Transverse colon (tissue), 4 donors: ENCODE measurements at places on chromosomes 12 and 14. TPM values are rescaled to one million over a fixed set of nuclear protein-coding genes. Genes with fewer than 3 reads are reported as not detected.

- no peaks in the 10 kb centered on the region for H3K4me1 ChIP-seq
- no peak for DNase-seq
- H3K27ac ChIP-seq: no peak overlapping the region
- H3K4me3 ChIP-seq: no peak overlapping the region
Measured at GRCh38 chr14:21612324-21612723, 22.4 kb downstream of the OR10G2 start.

DNA sequence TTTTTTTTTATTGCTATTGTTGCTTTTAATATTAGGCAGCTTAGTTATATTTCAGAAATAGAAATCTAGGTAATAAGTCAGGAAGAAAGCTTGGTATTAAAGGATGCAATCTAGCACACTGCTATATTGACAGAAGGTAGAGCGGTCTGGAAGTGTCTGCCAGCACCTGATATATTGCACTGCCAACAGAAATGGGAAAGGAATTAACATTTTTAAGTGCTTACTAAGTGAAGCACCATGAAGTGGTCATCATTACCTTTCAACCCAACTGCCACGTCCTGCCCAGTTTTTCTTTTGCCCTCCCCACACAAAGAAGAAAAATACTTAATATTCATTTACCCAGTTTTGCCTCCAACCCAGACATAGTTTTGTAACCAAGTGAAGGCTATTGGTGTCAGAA is 163.5 kb downstream of the KITLG start:
- no peak for DNase-seq
- no peaks in the 10 kb centered on the region for H3K36me3 ChIP-seq
- H3K27me3 ChIP-seq: no peaks in the 10 kb centered on the region
- no peak overlapping the region for H3K4me3 ChIP-seq
- no peaks in the 10 kb centered on the region for H3K4me1 ChIP-seq
- no peak overlapping the region for H3K27ac ChIP-seq

DNA sequence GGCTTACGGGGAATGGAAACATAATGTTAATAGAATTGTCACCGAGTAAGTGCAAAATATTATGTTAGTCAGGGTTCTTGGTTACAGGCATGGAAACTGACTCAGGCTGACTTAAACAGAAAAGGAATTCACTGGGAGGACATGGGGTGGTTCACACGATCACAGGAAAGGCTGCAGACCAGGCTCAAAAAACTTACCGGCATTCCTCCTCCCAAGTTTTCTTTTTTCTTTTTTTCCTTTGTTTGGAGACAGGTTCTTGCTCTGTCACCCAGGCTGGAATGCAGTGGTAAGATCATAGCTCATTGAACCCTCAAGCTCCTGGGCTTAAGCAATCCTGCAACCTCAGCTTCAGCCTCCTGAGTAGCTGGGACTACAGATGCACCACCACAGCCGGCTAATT is 11.9 kb upstream of the UBE2N start:
- no peak overlapping the region for H3K27ac ChIP-seq
- H3K4me1 ChIP-seq: no peaks in the 10 kb centered on the region
- H3K27me3 ChIP-seq: no peaks in the 10 kb centered on the region
- no peak overlapping the region for H3K4me3 ChIP-seq
- no peaks in the 10 kb centered on the region for H3K36me3 ChIP-seq

GRCh38 chr12:94488463-94488862 is 28.8 kb upstream of the CEP83 start:
- H3K4me3 ChIP-seq: no peak overlapping the region
- H3K36me3 ChIP-seq: no peaks in the 10 kb centered on the region
- H3K27me3 ChIP-seq: no peaks in the 10 kb centered on the region
- no peaks in the 10 kb centered on the region for H3K4me1 ChIP-seq

- H3K27ac ChIP-seq: no peak overlapping the region
- H3K4me1 ChIP-seq: peaks cover 50% of the 10 kb centered on the region
- no peaks in the 10 kb centered on the region for H3K36me3 ChIP-seq
- H3K27me3 ChIP-seq: peaks cover 3% of the 10 kb centered on the region
- H3K4me3 ChIP-seq: no peak overlapping the region
Measured at GRCh38 chr12:51401020-51401419, 9.8 kb upstream of the GALNT6 start.

- no peak overlapping the region for H3K27ac ChIP-seq
- no peaks in the 10 kb centered on the region for H3K36me3 ChIP-seq
- H3K4me3 ChIP-seq: no peak overlapping the region
- no peaks in the 10 kb centered on the region for H3K4me1 ChIP-seq
Measured at GRCh38 chr12:76478045-76478444, 81.5 kb downstream of the OSBPL8 start.

- H3K27me3 ChIP-seq: no peaks in the 10 kb centered on the region
- no peak overlapping the region for H3K4me3 ChIP-seq
- no peaks in the 10 kb centered on the region for H3K36me3 ChIP-seq
- H3K27ac ChIP-seq: no peak overlapping the region
Measured at GRCh38 chr14:77926942-77927341, 127.0 kb downstream of the ADCK1 start.

The SOAT2 gene
- total RNA-seq: not detected

The SMCO2 gene
- not detected for total RNA-seq

The GPD1 gene
- total RNA-seq: not detected

The CMTM5 gene
- not detected for total RNA-seq
